ENCODE measurements at places on chromosomes 3 and 15. TPM values are rescaled to one million over a fixed set of nuclear protein-coding genes. Genes with fewer than 3 reads are reported as not detected.

DNA sequence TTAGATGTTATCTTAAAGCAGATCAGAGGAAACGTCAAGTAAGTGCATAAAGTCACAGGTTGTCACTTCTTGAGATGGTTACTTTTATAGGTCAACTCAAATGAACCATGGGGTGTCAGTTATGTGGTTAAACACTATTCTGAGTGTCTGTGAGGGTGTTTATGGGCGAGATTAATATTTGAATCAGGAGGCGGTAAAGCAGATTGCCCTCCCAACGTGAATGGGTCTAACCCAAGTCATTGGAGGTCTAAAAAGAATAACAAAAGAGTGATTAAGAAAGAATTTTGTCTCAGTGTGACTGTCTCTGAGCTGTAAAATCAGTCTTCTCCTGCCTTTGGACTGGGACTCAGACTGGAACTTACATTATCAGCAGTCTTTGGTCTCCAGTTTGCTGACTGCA is 977.5 kb downstream of the NAALADL2 start:
- DNase-seq = no peak

- DNase-seq = no peak
These were observed 112.6 kb downstream of the FNDC3B start for GRCh38 chr3:172151651-172152649.

DNA sequence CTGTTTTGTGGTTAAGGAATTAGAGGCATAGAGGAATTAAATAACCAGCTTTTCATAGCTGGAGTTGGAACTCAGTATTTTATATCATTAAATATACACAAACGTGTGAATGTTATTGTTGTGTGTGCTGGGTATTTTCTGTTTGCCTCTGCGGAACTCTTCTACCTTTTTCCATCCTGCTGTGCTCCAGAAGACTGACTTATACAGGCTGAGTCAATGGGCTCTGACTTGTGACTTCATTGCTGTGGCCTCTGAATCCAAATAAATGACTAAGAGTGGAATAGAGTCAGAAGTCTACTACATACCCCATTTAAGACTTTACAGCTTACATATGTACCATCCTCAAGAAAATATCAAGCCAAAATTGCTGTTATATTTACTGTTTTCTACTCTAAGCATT is 17.6 kb downstream of the ARIH1 start:
- DNase-seq = peak; percentile 59

- DNase-seq = no peak
These were observed 47.2 kb upstream of the KY start for GRCh38 chr3:134697830-134698689.

GRCh38 chr3:130950124-130950523 is 56.2 kb downstream of the ATP2C1 start:
- no peak for DNase-seq

DNA sequence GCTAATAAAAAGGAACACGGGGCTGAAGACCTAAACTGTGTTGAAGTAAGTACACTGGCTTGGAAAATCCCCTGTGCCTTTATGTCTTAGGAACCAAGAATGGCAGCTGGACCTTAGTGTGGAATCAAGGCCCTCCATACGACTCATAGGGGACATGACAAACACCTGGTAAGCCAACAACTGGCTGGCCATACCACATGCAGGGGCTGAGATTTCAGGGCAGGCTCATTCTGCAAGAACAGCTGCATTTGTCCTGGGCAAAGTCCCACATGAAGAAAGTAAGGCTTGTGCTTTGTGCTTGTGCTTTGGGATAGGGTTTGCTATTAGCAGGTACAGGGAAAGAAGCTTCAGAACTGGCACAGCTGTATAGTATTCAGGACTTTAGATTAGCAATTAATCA is 18.0 kb downstream of the ETV5 start:
- no peak for DNase-seq

GRCh38 chr15:76533995-76534394 is 197.4 kb downstream of the ISL2 start:
- DNase-seq = no peak

- no peak for DNase-seq
These were observed 37.6 kb downstream of the LRRN1 start for GRCh38 chr3:3836845-3837244.

DNA sequence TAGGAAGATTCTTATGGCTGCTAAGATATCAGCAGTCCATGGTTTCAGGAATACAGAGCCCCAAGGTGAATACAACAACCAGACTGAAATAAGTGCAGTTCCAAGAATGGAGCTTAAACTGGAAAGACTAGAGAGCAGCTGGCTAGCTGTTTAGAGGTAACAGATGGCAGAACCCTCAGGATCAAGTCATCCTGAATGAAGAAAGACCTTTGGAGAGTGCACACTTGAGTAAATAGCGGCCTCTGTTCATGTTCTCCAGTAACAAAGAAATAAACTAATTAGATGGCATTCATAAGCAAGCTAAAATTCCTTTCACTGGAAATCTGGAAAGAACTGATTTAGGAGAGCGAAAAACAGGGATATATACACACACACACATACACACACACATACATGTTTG is 968.4 kb downstream of the FHIT start:
- DNase-seq = no peak

GRCh38 chr3:135792858-135793475 is 172.6 kb upstream of the PPP2R3A start:
- DNase-seq = no peak

DNA sequence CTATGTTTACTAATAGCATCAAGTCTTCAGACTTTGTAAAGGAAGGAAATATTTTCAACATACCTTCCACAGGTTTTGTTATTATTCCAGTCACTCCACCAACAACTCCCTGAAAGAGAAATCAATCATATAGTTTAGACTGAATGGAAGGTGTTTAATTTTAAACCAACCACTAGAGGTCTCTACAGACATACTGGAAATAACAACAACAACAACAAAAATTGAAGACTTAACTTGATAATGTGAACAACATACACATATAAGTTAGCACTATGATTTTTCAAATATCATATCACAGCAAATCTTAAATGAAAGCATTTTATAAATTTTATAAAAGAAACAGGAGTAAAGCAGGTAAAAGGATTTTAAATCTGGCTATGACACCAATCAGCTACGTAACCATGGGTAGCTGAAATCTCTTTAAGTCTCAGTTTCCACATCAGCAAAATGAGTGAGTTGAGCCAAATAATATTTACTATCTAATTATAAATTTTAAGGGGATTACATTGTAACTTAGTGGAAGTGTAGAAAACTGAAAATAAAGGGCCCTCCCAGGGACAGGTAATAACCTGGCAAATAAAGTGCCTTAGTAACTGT is 188.2 kb downstream of the VPS13C start:
- no peak for DNase-seq

- no peak for DNase-seq
These were observed 407.1 kb downstream of the VPS13C start for GRCh38 chr15:61653110-61653509.

DNA sequence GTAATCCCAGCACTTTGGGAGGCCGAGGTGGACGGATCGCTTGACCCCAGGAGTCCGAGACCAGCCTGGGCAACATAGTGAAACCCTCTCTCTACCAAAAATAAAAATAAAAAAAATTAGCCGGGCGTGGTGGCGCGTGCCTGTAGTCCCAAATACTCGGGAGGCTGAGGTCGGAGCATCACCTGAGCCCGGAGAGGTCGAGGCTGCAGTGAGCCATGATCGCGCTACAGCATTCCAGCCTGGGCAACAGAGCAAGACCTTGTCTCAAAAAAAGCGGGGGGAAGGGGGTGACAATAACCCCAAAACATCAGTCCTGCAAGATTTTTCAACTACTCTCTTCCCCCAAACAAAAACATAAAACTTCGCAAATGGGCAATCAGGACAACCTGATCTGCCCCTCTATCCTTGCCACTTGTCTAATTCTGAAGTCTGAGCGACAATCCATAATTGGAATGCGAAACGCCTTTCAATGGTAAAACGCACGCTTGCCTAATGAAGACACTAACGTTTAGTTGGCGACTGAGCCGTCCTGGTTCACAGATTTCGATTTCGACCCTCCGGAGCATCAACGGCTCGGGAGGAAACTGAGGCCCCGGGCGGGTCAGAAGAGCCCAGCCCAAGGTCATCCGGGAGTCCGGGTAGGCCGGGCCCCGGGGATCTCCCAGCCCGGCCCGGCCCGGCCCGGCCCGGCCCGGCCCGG is 868 bp downstream of the BTBD1 start:
- no peak for DNase-seq

- no peak for DNase-seq
These were observed 30.4 kb upstream of the TMCO5A start for GRCh38 chr15:37903919-37904625.

DNA sequence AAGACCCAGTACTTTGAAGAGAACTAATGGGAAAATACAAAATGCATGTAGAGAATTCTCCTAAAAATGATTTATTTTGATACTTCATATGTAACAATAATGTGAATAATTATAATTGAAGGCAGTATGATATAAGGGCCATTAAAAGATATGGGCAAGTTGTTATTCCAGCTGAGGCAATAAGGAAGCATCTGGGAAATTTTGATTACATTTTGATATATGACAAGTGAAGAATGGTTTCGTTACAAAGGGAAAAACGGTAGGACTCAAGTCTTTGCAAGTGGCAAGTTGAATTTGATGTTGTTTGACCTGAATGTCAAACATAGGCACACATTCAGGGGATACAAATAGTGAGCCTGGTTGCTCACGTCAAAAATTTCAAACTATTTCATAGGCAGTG is 137.9 kb upstream of the TP63 start:
- DNase-seq = no peak

DNA sequence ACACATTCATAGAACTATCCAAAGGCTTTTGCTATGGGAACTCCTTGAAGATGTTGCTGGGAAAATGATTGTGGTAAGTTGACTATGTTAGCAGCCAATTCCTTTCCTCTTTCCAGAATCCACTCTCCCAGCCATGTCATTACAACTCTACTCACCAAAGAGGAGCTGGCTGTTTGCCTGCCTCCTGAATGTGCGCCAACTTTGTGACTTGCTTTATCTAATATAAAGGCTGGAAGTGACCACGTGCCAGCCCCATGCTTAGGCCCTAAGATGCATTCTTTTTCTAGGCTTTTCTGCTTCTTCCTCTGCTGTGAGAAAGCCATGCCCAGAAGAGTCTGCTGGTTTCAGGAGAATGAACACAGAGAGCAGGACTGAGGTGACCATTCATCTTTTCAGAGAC is 182.2 kb downstream of the GABRB3 start:
- no peak for DNase-seq

DNA sequence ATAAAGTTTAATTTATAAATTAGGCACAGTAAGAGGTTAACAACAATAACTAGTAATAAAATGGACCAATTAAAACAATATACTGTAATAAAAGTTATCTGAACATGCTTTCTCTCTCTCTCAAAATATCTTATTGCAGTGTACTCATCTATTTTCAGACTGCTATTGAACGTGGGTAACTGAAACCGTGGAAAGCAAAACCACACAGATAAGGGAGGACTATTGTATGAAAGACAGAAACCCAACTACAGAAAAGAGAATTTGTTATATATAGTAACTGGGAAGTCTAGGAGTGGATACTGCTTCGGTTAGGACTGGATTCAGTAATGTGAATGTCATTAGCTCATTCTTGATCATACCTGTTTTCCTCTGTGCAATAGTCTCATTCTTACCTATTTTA is 119.3 kb upstream of the DAZL start:
- DNase-seq = no peak

- DNase-seq = no peak
These were observed 109.9 kb downstream of the SENP2 start for GRCh38 chr3:185696039-185696438.

DNA sequence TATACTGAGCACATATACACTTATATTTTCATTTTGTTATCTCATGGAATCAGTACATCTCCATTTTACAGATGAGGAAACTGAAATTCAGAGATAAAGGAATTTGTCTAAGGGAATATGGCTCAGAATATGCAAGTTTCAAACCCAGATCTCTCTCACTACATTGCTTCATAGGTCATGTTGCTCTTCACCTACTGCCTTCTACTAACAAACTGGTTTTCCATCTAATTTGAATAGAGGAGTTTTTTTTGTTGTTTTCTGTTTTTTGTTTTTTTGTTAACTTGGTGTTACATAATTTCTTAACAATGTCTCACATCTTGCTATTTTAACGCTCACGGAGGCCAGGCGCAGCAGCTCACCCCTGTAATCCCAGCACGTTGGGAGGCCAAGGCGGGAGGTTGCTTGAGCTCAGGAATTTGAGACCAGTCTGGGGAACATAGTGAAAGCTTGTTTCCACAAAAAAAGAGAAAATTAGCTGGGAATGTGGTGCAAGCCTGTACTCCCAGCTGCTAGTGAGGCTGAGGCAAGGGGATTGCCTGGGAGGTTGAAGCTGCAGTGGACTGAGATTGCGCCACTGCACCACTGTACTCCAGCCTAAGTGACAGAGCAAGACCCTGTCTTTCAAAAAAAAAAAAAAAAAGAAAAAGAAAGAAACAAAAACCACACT is 37.0 kb downstream of the FMN1 start:
- no peak for DNase-seq

DNA sequence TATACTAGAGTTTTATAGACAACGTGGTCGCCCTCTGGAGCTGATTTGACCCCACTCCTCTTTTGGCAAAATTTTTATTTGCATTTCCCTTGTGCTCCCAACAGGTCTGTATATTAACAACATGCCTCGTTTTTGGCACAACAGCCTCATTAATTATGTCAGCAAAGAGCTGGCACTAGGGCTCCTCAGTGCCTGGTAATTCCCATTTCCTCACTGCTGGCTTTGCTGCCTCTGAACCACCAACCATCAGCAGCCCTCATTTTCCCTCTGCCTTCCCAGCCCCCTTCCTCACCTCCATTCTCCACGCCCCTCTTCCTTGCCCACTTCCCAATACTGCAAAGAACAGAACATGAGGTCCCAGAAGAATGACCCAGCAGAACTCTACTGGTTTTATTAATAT is 204.8 kb downstream of the ABHD5 start:
- no peak for DNase-seq

DNA sequence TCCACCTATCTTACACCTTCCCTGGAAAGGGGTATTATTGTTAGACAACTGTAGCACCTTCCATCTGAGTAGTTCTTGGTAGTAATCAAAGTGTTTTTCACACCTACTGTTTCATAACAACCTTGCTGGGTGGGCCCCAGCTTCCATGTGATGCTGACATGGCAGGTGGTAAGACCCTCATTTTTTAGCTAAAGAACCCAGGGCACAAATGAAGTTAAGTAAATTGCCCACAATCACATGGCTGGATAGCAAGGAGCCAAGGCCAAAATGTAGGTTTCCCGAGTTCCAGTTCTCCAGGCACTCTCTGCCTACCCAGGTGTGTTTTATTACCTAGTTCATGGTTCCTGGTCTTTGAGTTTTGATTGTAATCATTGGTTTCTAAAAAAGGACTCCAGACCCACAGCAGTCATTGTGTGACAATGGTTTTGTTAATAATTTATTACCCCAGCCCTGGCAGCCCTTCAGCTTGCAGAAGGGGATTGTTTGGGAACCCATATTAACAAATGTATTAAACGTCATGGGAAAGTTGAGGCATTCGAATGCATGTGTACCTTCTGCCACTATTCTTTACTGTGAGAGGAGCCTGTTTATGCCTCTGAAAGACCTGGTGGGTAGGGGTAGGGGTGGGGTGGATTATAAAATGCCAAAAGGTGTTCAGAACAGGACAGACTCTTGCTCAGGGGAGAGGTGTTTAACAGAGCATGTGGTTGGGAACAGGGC is 222.2 kb upstream of the BHLHE40 start:
- no peak for DNase-seq

The TLR9 gene
- not detected for total RNA-seq

The GOLGA6L4 gene
- 3.6 TPM for total RNA-seq

The CTDSPL2 gene
- 36.6 TPM for total RNA-seq

The ALS2CL gene
- total RNA-seq = 30.9 TPM

The VIPR1 gene
- total RNA-seq = 3.7 TPM

The RTP1 gene
- total RNA-seq = not detected

The TM4SF1 gene
- total RNA-seq = 43.0 TPM

The IL17RB gene
- total RNA-seq = 0.27 TPM

The SNTN gene
- not detected for total RNA-seq

The CISH gene
- total RNA-seq = 3.8 TPM

The QARS1 gene
- 279 TPM for total RNA-seq

The TASOR gene
- 34.0 TPM for total RNA-seq

The HAPLN3 gene
- total RNA-seq = 28.2 TPM

Data from kidney epithelial cell (primary cell).